Mesangial cell (primary cell): ENCODE measurements at places on chromosomes 16 and 17. TPM values are rescaled to one million over a fixed set of nuclear protein-coding genes. Genes with fewer than 3 reads are reported as not detected.

Gene ENPP7
- total RNA-seq, result not detected in 2 replicates

Gene KLHL11
- 13.2 and 18.5 TPM in 2 replicates for total RNA-seq

Gene SCGB1C2
- total RNA-seq, result not detected in 2 replicates

Gene TBC1D3I
- total RNA-seq, result 2.5 TPM in 1 of 2 replicates, not detected in the other

Gene RSKR
- total RNA-seq, result 2.9 and 3.4 TPM in 2 replicates

Gene BAHCC1
- total RNA-seq, result 6.8 and 18.3 TPM in 2 replicates

Gene IGFBP4
- 313 and 804 TPM in 2 replicates for total RNA-seq

Gene SEZ6L2
- total RNA-seq, result 13.0 and 66.6 TPM in 2 replicates

Gene UBFD1
- 88.2 and 91.0 TPM in 2 replicates for total RNA-seq

Gene CA10
- not detected in 2 replicates for total RNA-seq

Gene CD300E
- not detected in 2 replicates for total RNA-seq
